PC-9 (cell line): ENCODE measurements at places on chromosomes 7 and 10. TPM values are rescaled to one million over a fixed set of nuclear protein-coding genes. Genes with fewer than 3 reads are reported as not detected.

Gene TMEM196
- not detected in 2 replicates for total RNA-seq

Gene C10orf105
- total RNA-seq: not detected in 2 replicates

Gene MCM7
- 195 and 238 TPM in 2 replicates for total RNA-seq

Gene SPDYE9
- not detected in 2 replicates for total RNA-seq

Gene CTAGE4
- 5.8 and 8.2 TPM in 2 replicates for total RNA-seq
